ENCODE measurements at places on chromosomes 2 and 18.

GRCh38 chr2:138537170-138537915 lies 35.8 kb downstream of the SPOPL start:
- no peak for DNase-seq

DNA sequence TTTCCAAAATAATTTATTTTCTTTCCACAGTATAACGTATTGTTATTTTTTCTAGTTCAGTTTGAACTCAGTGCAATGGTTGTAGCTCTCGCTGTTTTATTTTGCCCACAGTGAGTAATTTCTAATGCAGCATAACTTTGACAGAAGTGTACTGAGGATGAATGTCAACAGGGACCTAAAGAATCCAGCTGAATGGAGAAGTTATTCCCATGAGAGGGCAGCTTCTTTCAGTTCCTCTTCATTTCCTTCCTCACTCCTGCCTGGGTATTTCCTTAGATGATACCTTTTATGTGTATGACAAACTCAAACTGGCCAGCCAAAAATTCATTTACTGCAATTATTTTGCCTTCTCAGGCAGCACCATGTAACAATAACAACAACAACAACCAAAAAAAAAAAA lies 1223.1 kb upstream of the ZEB2 start:
- no peak for DNase-seq

GRCh38 chr18:71707985-71708500 lies 836.1 kb downstream of the CBLN2 start:
- no peak for DNase-seq

- DNase-seq = no peak
Measured at GRCh38 chr2:76826691-76827090, 695.5 kb downstream of the LRRTM4 start.

GRCh38 chr18:79749251-79750191 lies 48.2 kb upstream of the KCNG2 start:
- DNase-seq = peak; percentile 11

DNA sequence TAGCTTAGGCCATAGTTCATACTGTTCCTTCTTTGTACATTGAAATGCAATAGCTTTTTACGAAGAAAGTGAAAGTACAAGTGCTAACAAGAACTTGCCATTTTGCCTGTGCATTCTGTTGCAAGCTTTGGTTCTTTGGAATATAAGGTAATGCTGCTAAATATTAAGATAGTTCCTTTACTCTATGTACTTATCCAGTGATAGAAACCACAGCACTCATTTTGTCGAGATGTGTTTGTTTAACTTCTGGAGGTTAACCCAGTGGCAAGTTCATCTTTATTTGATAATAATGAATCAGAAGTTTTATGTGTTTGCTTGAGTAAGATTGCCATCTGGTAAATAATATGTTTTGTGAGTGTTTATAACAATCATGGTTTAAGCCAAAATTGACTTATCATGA lies 373.1 kb upstream of the FANCL start:
- DNase-seq = no peak

DNA sequence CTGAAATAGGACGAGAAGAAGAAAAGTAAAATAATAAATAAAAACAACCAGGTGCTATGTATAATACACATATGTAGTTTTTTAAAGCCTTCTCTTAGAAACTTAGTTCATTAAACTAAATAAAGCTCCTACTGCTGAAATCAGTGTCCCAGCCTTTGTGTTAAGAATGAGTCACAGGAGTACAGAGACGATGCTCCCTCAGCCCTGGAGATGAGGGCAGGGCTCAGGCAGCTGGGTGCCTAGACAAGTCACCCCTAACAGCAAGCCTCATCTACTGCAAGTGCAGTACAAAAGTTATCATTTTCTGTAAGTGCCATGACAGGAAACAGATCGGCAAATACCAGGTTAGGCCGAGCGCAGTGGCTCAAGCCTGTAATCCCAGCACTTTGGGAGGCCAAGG lies 18.2 kb downstream of the KIDINS220 start:
- DNase-seq = peak; percentile 22

DNA sequence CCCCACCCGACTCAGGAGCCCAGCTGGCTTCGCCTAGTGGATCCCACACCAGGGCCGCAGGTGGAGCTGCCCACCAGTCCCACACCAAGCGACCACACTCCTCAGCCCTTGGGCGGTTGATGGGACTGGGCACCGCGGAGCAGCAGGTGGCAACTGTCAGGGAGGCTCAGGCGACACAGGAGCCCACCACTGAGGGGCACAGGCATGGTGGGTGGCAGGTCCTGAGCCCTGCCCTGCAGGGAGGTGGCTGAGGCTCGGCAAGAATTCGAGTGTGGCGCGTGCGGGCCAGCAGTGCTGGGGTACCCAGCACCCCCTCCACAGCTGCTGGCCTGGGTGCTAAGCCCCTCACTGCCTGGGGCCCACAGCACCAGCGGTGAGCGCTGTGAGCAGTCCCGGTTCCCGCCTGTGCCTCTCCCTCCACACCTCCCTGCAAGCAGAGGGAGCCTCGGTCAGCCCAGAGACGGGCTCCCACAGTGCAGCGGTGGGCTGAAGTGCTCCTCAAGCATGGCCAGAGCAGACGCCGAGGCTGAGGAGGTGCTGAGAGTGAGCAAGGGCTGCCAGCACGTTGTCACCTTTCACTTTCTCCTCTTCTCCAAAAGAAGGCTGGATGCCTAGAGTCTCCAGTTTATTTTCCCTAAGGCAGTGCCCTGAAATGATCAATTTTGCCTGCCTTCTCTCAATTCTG lies 1440.7 kb upstream of the ZEB2 start:
- no peak for DNase-seq

GRCh38 chr18:24369426-24369825 lies 28.2 kb downstream of the OSBPL1A start:
- peak; percentile 5 for DNase-seq

DNA sequence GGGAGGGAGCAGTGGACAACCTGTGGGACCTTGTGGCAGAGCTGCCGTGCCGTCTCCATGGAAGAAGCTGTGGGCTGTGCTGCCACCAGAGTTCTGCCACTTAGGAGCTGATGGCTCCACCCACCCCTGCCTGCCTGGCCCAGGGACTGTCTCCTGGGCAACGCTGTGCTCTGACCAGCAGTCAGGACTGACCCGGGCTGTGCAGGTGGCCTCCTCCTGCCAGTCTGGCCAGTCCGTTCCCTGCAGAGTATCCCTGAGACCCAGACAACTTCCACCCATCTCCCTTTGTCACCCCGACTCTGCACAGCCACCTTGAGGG lies 12.8 kb downstream of the ASIC4 start:
- DNase-seq = no peak

DNA sequence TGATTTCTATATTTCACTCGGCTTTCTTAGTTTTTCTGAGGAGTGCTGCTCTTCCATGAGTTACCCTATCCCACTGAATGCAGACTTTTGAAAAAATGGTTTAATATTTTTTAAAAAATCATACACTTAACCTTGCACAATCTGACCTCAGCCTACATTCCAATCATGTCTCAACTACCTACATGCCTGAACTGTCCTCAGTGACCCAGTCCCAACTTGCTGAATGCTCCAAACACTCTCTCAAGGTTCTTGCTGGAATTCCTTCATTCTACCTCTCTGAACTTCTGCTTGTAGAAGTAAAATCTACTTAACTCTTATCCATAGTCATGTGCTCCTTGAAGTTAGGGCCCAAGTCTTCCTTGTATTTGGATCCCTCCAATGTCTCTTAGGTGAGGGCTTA lies 181.6 kb downstream of the XIRP2 start:
- DNase-seq = no peak

DNA sequence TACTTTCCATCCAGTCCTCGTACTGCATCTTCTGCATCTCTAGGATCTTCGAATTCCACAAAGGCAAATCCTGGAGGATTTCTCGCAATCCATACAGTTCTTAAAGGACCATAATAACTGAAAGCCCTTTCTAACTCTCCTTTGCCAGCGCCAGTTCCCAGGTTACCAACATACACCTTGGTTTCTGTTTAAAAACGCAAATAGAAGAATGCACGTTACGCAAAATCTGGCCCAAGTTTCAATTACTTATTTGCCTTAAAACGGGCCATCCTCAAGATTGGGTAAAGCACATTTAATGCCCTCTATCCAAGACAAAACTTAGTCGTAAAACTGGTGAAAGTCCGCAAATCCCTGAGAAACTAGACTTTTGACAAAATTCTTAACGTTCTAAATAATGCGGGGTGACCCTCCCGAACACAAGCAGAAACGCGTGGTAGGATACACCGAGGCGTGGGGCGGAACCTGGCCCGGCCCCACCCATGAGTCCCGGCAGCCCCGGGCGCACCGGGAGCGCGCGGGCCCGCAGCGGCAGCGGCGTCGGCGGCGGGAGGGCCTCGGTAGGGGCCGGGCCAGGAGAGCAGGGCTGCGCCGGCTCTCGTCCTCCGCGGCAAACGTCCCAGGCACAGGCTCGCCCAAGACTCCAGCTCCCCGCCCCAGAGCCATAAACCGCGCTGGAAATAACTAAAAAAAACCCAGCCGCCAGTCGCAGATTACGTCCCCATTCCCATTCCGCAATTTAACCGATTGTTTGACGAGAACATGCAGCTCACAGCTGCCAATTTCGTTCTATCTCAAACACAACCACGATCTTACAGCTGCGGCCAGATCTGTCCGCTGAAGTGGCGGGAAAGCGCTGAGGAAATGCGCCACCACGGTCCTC lies 910 bp downstream of the SRSF7 start:
- DNase-seq = peak; percentile 22

DNA sequence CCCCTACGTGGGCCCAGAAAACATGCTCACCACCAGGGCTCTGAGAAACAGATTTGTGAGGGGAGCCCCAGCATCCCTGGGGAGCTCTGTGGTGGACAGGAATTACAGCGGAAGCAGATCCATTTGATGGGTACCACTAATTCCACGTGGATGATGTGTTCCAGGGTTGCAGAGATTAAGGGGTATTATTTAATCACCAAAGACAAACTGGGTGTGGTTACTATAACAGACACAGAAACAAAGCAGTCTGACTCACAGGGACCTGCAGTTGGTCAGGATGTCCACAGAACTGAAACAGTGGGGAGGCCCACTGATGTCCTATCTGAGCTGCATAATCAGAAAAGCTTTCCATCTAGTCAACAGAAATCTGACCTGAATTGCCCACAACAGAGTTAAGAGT lies 65.8 kb downstream of the PSMG2 start:
- DNase-seq = peak; percentile 22

- peak; percentile 29 for DNase-seq
Measured at GRCh38 chr2:163155279-163155883, 316.8 kb upstream of the KCNH7 start.

GRCh38 chr2:169302364-169302763 lies 60.0 kb downstream of the LRP2 start:
- no peak for DNase-seq

- DNase-seq = no peak
Measured at GRCh38 chr2:236561874-236562273, 7.8 kb upstream of the ACKR3 start.

GRCh38 chr18:48804856-48805610 lies 145.7 kb downstream of the SMAD7 start:
- no peak for DNase-seq

GRCh38 chr2:238945433-238946150 lies 97.7 kb downstream of the TWIST2 start:
- DNase-seq = no peak

GRCh38 chr2:46718784-46719183 lies 196.8 kb downstream of the MCFD2 start:
- peak; percentile 59 for DNase-seq

GRCh38 chr2:40129725-40130124 lies 322.2 kb downstream of the SLC8A1 start:
- DNase-seq = no peak

- DNase-seq = no peak
Measured at GRCh38 chr18:77086656-77087392, 45.8 kb downstream of the MBP start.

- DNase-seq = no peak
Measured at GRCh38 chr18:58787536-58788149, 77.0 kb upstream of the ZNF532 start.

DNA sequence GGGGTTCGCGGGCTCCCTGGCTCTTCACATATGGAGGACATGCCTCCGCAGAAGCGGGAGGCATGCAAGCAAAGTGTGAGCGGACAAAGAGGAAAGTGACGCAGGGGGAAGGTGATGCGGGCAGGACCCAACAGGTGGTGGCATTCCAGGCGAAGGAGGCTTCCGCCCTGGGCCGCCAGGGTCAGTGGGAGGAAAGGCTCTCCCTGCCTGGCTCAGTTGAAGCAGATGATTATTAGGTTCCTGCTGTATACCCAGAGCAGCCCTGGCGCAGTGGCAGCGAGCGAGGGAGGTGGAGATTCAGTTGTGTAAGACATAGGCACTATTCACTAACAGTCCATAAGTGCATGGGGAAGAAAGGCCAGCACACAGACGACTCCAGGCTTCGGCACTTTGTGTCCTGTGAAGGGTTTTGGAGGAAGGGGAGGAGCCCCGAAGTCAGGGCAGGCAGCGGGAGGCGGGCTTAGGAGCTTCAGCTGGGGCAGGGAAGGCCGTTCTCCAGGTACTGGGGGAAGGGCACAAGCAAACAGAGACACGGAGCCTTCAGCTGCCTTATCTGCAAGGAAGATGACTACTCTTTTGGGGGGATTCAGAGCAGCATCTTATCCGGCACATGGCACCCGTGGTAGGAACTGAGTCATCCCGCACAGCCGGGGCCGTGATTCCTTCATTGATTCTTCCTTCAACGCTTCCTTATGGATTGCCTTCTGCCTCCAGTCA lies 89.8 kb downstream of the TGOLN2 start:
- DNase-seq = no peak

- DNase-seq = no peak
Measured at GRCh38 chr2:28150236-28150915, 242.3 kb upstream of the FOSL2 start.

DNA sequence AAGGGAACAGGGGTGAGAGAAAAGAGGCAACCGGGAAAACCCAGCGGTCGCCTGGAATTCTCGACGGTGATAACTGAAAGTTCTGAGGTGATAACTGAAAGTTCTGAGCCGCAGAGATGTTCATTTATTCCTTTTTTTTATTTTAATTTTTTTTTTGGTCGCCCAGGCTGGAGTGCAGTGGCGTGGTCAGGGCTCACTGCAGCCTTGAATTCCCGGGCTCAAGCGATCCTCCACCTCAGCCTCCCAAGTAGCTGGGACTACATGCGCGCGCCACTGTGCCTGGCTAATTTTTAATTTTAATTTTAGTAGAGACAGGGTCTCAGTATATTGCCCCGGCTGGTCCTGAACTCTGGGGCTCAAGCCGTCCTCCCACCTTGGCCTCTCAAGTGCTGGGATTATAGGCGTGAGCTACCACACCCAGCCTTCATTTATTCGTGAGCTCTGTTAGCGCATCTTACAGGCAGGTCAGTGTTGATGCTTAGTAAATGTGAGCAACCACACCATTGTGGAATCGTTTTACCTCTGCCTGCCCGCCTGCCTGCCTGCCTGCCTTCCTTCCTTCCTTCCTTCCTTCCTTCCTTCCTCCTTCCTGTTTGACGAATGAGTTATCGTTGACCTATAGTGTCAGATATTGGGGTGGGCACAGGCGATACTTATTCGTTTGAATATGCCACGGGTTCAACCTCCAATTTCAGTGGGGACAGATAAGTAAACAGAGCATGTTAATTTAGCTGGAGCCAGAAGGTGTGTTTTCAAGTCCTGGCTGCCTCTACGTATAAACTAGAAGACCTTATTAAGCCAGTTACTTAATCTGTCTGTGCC lies 557 bp upstream of the E2F6 start:
- no peak for DNase-seq

DNA sequence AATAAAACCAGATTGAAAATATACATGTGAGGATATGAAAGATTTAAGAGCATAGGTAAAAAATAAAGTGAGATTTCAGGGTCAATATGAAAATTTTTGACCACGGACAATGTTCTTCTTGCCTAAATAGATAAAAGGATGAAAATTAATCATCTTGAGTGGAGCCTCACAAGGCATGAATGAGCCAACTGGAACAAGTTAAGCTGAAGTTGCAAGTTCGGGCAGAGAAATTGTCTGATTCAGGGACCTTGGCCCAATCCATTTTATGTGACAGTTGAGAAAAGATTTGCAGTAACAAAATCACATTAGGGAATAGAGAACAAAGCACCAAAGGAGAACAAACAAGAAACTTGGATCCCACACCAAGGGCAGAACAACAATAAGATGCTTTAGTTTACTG lies 305.3 kb downstream of the TMX3 start:
- DNase-seq = no peak

Data from fibroblast of skin of right quadriceps (primary cell).